ENCODE measurements at places on chromosomes 16 and 17. TPM values are rescaled to one million over a fixed set of nuclear protein-coding genes. Genes with fewer than 3 reads are reported as not detected.

DNA sequence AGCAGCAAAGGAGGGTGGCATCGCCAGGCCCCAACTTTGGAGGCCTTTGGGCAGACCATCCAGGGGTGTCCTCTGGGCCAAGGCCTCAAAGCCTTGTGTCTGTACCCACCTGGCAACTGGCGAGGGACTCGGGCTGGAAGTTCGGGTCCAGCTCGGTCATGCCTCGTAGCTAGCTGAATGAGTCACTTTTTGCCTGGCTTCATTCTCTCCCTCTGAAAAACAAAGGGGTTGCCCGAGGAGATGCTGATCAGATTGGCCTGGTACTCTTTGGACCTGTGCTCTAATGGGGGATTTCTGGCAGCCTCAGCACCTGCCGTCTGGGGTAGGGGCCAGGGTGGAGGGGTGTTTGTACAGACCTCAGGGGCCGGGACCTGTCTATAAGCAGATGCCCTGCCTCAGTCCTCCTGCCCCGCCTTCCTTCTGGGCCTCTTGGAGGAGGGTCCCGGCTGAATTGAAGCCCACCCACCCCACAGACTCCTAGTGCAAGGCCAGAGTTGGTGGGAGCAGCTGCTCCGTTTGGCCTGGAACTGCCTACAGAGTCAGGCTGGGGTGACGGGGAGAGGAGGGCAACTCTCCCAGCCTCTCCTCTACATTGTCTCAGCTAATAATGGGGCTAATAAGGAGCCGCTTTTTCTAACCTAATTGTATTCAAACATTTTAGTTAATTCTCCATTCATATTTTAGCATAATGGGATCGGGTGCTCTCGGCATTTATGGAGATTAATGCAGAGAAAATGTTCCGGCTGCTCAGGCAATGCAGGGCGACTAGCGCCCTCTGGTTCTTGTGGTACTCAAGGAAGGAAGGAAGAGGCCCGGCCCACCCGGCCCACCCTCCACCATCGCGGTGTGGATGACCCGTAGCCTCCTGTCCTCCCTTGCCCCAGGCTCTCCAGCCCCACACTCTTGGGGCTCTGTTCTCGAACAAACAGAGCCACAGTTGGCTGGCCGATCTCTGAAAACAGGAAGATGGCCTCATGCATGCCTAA lies 21.4 kb upstream of the ABCC3 start:
- no peak overlapping the region for H3K4me3 ChIP-seq
- H3K27ac ChIP-seq: no peak overlapping the region
- DNase-seq: no peak
- H3K27me3 ChIP-seq: no peaks in the 10 kb centered on the region
- H3K36me3 ChIP-seq: no peaks in the 10 kb centered on the region
- H3K4me1 ChIP-seq: no peaks in the 10 kb centered on the region

GRCh38 chr17:42880776-42881310 lies 19.8 kb upstream of the G6PC1 start:
- H3K36me3 ChIP-seq: no peaks in the 10 kb centered on the region
- H3K27ac ChIP-seq: no peak overlapping the region
- no peaks in the 10 kb centered on the region for H3K4me1 ChIP-seq
- no peaks in the 10 kb centered on the region for H3K27me3 ChIP-seq
- DNase-seq: no peak

- peaks cover 26% of the 10 kb centered on the region for H3K36me3 ChIP-seq
- H3K4me1 ChIP-seq: no peaks in the 10 kb centered on the region
- no peak for DNase-seq
These were observed 49.6 kb downstream of the PLD6 start for GRCh38 chr17:17156511-17156910.

DNA sequence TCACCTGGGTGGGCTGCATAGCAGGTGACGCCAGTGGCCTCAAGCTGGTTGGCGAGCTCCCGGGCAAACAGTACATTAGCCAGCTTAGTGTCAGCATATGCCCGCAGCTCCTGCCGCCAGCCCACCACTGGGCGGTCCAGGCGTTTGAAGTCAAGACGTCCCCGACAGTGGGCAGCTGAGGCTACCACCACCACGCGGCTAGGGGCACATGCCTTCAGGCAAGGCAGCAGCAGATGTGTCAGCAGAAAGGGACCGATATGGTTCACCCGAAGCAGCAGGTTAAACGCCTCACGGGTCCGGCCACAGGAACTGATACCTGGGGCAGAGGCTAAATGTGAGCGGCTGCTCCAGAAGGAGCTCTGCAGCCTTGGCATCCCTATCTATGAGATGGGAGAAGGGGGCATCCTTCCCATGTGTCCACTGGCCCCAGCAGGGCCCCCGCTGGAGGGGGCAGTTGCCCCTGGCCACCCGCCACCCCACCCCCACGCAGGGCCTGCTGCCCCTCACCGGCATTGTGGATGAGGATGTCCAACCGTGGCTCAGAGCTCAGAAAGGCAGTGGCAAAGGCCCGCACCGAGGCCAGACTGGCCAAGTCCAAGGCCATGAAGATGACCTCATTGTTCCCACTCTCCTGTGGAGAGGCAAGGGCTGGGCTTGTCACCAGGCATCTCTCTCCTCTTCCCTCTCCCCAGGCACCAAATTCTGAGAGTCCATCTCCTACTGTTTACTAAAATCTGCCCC lies 1.7 kb downstream of the DHRS13 start:
- no peak for DNase-seq
- H3K27ac ChIP-seq: peak overlapping the region; percentile 85
- H3K4me1 ChIP-seq: peaks cover 16% of the 10 kb centered on the region
- no peaks in the 10 kb centered on the region for H3K27me3 ChIP-seq
- H3K36me3 ChIP-seq: peaks cover 3% of the 10 kb centered on the region

GRCh38 chr16:67456391-67457081 lies 24.4 kb downstream of the ATP6V0D1 start:
- DNase-seq: peak; percentile 82
- no peak overlapping the region for H3K4me3 ChIP-seq
- H3K4me1 ChIP-seq: peaks cover 64% of the 10 kb centered on the region
- H3K36me3 ChIP-seq: no peaks in the 10 kb centered on the region
- peak overlapping the region; percentile 92 for H3K27ac ChIP-seq

DNA sequence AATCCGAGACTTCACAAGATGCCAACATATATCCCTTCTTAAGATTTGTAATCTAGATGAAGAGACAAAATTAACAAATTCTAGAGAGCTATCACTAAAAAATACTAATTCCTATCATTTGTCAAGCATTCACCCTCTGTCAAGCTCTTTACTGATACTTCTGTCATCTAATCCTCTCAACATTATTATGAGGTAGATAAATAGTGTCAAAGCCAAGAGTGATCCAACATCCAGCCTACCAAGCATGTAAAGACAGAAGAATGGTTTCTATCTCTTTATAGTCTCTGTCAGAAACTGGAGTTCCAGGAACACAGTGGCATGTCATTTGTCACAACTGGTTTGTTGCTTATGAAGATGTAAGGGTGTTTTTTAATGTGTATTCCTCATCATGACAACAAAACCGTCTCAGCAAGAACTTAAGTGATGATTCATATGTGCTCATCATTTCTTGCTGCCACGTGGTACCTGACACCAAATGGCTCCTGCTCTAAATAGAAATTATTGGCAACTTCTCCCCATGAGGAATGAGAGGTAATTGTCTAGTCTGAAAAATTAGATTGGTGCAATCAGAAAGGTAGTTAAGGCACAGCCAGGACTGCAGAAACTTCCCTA lies 196.8 kb downstream of the TOX3 start:
- H3K36me3 ChIP-seq: no peaks in the 10 kb centered on the region
- no peaks in the 10 kb centered on the region for H3K4me1 ChIP-seq
- H3K4me3 ChIP-seq: no peak overlapping the region
- DNase-seq: no peak
- H3K27me3 ChIP-seq: no peaks in the 10 kb centered on the region
- no peak overlapping the region for H3K27ac ChIP-seq

GRCh38 chr17:45170931-45171337 lies 9.3 kb downstream of the HEXIM2 start:
- peak overlapping the region; percentile 82 for H3K27ac ChIP-seq
- no peak overlapping the region for H3K4me3 ChIP-seq
- DNase-seq: peak; percentile 82
- H3K27me3 ChIP-seq: no peaks in the 10 kb centered on the region
- no peaks in the 10 kb centered on the region for H3K36me3 ChIP-seq

- no peak for DNase-seq
- peak overlapping the region; percentile 2 for H3K27ac ChIP-seq
- no peak overlapping the region for H3K4me3 ChIP-seq
- H3K36me3 ChIP-seq: no peaks in the 10 kb centered on the region
These were observed 10.9 kb upstream of the COL1A1 start for GRCh38 chr17:50212121-50212843.

GRCh38 chr16:85988723-85989313 lies 89.9 kb downstream of the IRF8 start:
- no peaks in the 10 kb centered on the region for H3K36me3 ChIP-seq
- no peaks in the 10 kb centered on the region for H3K27me3 ChIP-seq
- no peak overlapping the region for H3K4me3 ChIP-seq
- no peak for DNase-seq

DNA sequence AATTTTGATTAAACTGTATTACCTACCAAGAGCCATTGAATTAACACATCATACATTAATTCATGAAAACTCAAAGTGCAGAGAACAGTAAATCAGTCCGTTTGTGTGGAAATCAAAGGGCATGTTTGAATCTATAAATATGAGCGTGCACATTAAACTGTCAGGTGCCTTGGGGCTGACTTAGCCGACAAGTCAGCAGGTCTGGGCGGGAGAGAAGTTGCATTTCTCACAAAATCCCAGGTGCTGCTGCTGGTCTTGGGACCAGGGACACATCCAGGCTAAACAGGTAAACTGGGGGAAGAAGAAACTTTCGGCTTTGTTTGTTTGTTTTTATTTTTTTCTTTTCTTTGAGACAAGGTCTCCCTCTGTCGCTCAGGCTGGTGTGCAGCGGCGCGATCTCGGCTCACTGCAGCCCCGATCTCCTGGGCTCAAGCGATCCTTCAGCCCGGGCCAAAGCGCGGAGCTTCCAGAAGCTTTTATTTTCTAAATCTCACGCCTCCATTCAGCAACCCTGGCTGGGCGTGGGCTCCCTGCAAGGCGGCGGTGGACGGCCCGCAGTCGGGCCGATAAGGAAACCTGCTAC lies 213.9 kb downstream of the MRTFB start:
- H3K27ac ChIP-seq: peak overlapping the region; percentile 92
- no peak for DNase-seq
- no peaks in the 10 kb centered on the region for H3K27me3 ChIP-seq
- peak overlapping the region; percentile 86 for H3K4me3 ChIP-seq
- no peaks in the 10 kb centered on the region for H3K4me1 ChIP-seq

DNA sequence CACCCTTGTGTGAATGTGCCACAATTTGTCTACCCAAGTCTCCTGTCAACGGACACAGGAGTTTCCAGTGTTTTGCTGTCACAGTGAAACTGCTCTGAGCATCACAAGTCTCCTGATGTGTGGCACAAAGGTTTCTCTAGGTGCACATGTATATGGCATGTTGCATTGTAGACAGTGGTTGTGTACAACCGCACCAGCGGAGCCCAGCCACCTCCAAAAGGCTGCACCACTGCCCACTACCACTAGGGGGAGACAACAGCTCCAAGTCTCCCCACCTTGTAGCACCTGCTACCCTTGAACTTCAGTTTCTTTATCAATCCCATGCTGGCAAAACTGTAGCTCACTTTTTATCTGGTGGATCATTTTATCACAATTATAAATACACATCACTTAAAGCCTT lies 95.5 kb upstream of the ZNF469 start:
- H3K4me1 ChIP-seq: no peaks in the 10 kb centered on the region
- no peak overlapping the region for H3K27ac ChIP-seq
- no peaks in the 10 kb centered on the region for H3K36me3 ChIP-seq
- no peaks in the 10 kb centered on the region for H3K27me3 ChIP-seq
- H3K4me3 ChIP-seq: no peak overlapping the region

DNA sequence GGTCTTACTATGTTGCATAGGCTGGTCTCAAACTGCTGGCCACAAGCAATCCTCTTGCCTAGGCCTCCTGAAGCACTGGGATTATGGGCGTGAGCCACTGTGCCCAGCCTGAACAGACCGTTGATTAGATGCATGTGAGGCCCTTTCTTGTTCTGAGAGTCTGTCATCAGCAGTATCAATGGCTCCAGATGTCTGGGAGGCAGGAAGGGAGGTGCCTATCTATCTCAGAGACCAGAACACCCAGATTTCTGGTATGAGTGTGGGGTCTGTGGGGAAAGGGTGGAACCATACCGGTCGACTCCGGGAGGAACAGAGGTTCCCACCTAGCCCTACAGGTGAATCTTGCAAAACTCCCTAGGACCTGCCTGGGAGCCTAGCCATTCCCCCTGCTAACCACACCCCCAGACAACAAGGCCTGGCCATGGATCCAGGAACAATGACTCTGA lies 71.7 kb downstream of the PRKCB start:
- H3K36me3 ChIP-seq: no peaks in the 10 kb centered on the region
- H3K27me3 ChIP-seq: no peaks in the 10 kb centered on the region
- H3K27ac ChIP-seq: no peak overlapping the region
- DNase-seq: no peak
- H3K4me1 ChIP-seq: no peaks in the 10 kb centered on the region

GRCh38 chr17:65297916-65298315 lies 160.7 kb downstream of the RGS9 start:
- no peak overlapping the region for H3K4me3 ChIP-seq
- DNase-seq: no peak
- no peaks in the 10 kb centered on the region for H3K4me1 ChIP-seq
- no peak overlapping the region for H3K27ac ChIP-seq
- H3K27me3 ChIP-seq: no peaks in the 10 kb centered on the region

- H3K36me3 ChIP-seq: no peaks in the 10 kb centered on the region
- H3K27ac ChIP-seq: no peak overlapping the region
- H3K4me3 ChIP-seq: no peak overlapping the region
- H3K4me1 ChIP-seq: peaks cover 4% of the 10 kb centered on the region
- DNase-seq: no peak
These were observed 64.1 kb upstream of the CACNG4 start for GRCh38 chr17:66900126-66901010.

GRCh38 chr17:51435641-51436091 lies 175.3 kb downstream of the UTP18 start:
- no peaks in the 10 kb centered on the region for H3K4me1 ChIP-seq
- no peaks in the 10 kb centered on the region for H3K36me3 ChIP-seq
- H3K4me3 ChIP-seq: no peak overlapping the region
- no peak overlapping the region for H3K27ac ChIP-seq
- DNase-seq: peak; percentile 42

Gene HSPB9
- 1.2 TPM for total RNA-seq

Gene SOCS1
- total RNA-seq: 8.2 TPM

Gene KRTAP2-1
- not detected for total RNA-seq

Gene ERN1
- total RNA-seq: 14.4 TPM

Gene TSNAXIP1
- 8.0 TPM for total RNA-seq

All from prostate gland (tissue), 2 donors.